Ascending aorta (tissue), 2 donors: ENCODE measurements at places on chromosomes 1 and 21.

DNA sequence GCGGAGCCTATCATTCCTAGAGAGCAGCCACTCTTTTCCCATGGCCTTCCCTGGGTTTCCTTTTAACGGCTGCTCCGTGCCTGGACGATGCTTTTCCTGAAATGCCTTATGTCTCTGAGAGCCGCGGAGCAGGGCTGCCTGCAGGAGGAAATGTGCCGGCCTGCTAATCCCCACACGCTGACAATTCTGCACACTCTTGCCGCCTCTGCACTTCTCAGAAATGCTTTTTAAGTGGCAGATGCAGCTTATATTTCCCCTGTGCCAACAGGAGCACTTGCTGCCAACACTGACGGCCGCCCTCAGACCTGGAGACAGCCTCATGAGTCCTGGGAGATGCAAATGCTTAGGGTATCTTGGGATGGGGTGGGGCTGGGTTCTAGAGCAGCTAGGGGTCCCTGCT, 253.2 kb downstream of the GRIK3 start:
- H3K4me1 ChIP-seq, result no peaks in the 10 kb centered on the region
- no peak overlapping the region for H3K27ac ChIP-seq
- DNase-seq, result no peak
- no peaks in the 10 kb centered on the region for H3K27me3 ChIP-seq
- no peak overlapping the region for H3K4me3 ChIP-seq
- no peaks in the 10 kb centered on the region for H3K36me3 ChIP-seq

- DNase-seq, result no peak
- H3K27me3 ChIP-seq, result no peaks in the 10 kb centered on the region
- no peaks in the 10 kb centered on the region for H3K4me1 ChIP-seq
Observed at GRCh38 chr1:245277276-245277675, 122.5 kb downstream of the KIF26B start.

DNA sequence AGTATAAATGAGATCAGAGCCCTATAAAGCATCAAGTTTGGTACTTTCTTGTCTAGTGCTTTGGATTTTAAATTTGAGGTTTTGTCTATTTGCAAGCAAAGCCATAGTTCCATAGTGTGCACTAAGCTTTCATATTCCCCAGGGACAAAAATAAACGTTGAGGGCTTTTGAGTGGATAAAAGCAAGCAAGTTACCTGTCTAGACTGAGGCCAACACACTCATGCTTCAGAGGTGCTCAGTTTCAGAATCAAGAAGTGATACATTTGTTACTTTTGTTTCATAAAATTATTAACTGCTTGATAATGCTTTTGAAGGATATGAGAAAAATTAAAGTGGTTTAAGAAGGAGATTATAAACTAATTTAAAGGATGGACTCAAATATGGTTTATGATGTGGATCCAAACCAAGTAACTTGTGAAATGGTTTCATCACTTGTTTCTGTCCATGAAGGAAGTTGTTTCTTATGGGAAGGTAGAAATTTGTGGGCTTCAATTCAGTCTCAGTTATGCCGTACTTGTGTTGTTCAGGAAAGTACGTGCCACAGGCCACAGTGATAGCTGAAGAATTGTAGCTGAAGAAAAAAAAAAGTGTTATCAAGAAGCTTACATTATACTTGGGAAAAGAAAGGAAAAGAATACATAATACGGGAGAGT, 71.2 kb downstream of the CHRM3 start:
- H3K27me3 ChIP-seq, result no peaks in the 10 kb centered on the region
- no peak overlapping the region for H3K4me3 ChIP-seq
- H3K4me1 ChIP-seq, result no peaks in the 10 kb centered on the region
- no peak for DNase-seq
- H3K36me3 ChIP-seq, result no peaks in the 10 kb centered on the region
- H3K27ac ChIP-seq, result no peak overlapping the region

GRCh38 chr1:180805316-180805715, 107.4 kb upstream of the KIAA1614 start:
- no peaks in the 10 kb centered on the region for H3K36me3 ChIP-seq
- H3K27ac ChIP-seq, result no peak overlapping the region
- DNase-seq, result no peak
- H3K27me3 ChIP-seq, result no peaks in the 10 kb centered on the region
- no peaks in the 10 kb centered on the region for H3K4me1 ChIP-seq

- H3K27ac ChIP-seq, result peak overlapping the region; percentile 45
- DNase-seq, result peak; percentile 69
- H3K4me3 ChIP-seq, result peak overlapping the region; percentile 61
- no peaks in the 10 kb centered on the region for H3K27me3 ChIP-seq
- H3K4me1 ChIP-seq, result peaks cover 20% of the 10 kb centered on the region
Observed at GRCh38 chr1:201648066-201648906, 109.4 kb downstream of the NAV1 start.

- DNase-seq, result no peak
- H3K36me3 ChIP-seq, result no peaks in the 10 kb centered on the region
- H3K4me1 ChIP-seq, result peaks cover 8% of the 10 kb centered on the region
Observed at GRCh38 chr1:9294910-9295636, 2.4 kb downstream of the SPSB1 start.

- no peaks in the 10 kb centered on the region for H3K4me1 ChIP-seq
- no peaks in the 10 kb centered on the region for H3K27me3 ChIP-seq
- no peak overlapping the region for H3K4me3 ChIP-seq
- DNase-seq, result no peak
- H3K36me3 ChIP-seq, result no peaks in the 10 kb centered on the region
Observed at GRCh38 chr1:82399093-82399492, 598.4 kb downstream of the ADGRL2 start.

GRCh38 chr1:228291906-228292608, 84.2 kb downstream of the OBSCN start:
- H3K27ac ChIP-seq, result no peak overlapping the region
- DNase-seq, result no peak
- H3K36me3 ChIP-seq, result no peaks in the 10 kb centered on the region
- H3K4me1 ChIP-seq, result no peaks in the 10 kb centered on the region
- H3K27me3 ChIP-seq, result no peaks in the 10 kb centered on the region

DNA sequence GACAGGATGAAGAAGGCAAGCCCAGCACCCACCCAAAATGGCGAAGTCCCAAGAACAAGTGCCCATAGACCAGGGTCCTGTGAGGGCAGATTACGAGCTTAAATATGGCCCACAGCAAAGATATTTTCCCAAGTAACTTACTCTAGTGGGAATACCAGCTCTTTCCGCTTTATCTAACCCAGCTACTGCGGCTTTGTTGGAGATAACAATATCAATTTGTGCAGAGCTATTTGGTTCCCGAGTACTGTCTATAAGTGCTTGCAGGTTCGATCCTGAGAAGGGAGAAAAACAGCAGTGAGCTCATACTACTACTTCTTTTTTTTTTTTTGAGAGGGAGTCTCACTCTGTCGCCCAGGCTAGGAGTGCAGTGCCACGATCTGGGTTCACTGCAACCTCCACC, 14.3 kb upstream of the DNAJC28 start:
- no peaks in the 10 kb centered on the region for H3K4me1 ChIP-seq
- no peak overlapping the region for H3K27ac ChIP-seq
- no peak for DNase-seq
- H3K36me3 ChIP-seq, result peaks cover 44% of the 10 kb centered on the region
- no peak overlapping the region for H3K4me3 ChIP-seq

GRCh38 chr1:234495231-234495990, 16.4 kb upstream of the TARBP1 start:
- peaks cover 14% of the 10 kb centered on the region for H3K4me1 ChIP-seq
- no peaks in the 10 kb centered on the region for H3K27me3 ChIP-seq
- DNase-seq, result no peak
- no peak overlapping the region for H3K4me3 ChIP-seq
